ENCODE measurements at places on chromosomes 7 and 10.

DNA sequence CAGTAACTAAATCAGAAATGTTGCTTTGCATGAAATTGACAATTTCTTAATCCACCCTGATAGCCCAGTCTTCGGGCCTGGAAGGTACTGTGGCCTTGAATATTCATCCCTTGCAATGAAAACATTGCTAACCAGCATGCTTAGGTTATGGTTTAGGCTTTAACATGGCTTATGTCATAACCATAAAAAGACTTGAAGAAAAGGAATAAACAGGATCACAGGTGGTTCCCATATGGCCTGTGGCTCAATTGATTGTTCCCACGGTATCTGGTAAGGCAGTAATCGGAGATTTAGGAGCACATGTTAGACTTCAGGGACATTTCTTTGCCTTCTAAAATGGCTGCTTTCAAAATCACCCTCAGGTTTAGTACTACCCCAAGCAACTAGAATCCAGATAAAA is 139.5 kb downstream of the ST7 start:
- no peak for DNase-seq

- no peak for DNase-seq
Observed at GRCh38 chr7:116963234-116963633, 9.9 kb downstream of the ST7 start.

- DNase-seq: no peak
Observed at GRCh38 chr7:127884066-127884559, 147.1 kb downstream of the LRRC4 start.

GRCh38 chr7:36468370-36469101 is 78.9 kb downstream of the ANLN start:
- DNase-seq: no peak

GRCh38 chr10:2680821-2681220 is 386.5 kb upstream of the PFKP start:
- no peak for DNase-seq
